ENCODE measurements at places on chromosomes 5 and 9. TPM values are rescaled to one million over a fixed set of nuclear protein-coding genes. Genes with fewer than 3 reads are reported as not detected.

- DNase-seq: no peak
- H3K4me1 ChIP-seq: peaks cover 14% of the 10 kb centered on the region
- peaks cover 64% of the 10 kb centered on the region for H3K27me3 ChIP-seq
- no peak overlapping the region for H3K4me3 ChIP-seq
These were observed 665 bp upstream of the LVRN start for GRCh38 chr5:115961381-115962238.

DNA sequence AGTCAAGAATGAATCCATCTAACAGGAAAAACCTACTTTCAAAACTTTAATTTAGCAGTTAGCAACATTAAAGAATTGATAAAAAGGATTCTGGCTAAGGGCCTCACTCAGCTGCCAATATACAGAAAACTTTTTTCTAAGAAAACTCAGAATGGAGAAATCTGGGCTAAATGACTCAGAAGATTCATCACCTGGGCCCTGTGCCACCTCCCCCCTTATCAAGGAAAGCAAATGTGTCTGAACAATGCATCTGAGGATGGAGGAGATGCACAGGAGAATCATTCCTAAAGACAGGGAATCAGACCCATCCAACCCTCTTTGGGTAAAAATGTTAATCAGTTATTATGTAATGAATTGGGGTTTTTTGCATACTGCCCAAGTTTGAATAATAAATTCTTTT, 592.0 kb upstream of the DMAC1 start:
- H3K4me3 ChIP-seq: no peak overlapping the region
- no peaks in the 10 kb centered on the region for H3K4me1 ChIP-seq
- H3K36me3 ChIP-seq: no peaks in the 10 kb centered on the region
- H3K27me3 ChIP-seq: no peaks in the 10 kb centered on the region
- no peak for DNase-seq
- no peak overlapping the region for H3K27ac ChIP-seq

The CCDC192 gene
- total RNA-seq: not detected

The CENPK gene
- total RNA-seq: 2.3 TPM

GRCh38 chr9:121888438-121888775, 204.7 kb downstream of the TTLL11 start:
- H3K27me3 ChIP-seq: no peaks in the 10 kb centered on the region
- no peak overlapping the region for H3K27ac ChIP-seq
- no peaks in the 10 kb centered on the region for H3K4me1 ChIP-seq
- no peaks in the 10 kb centered on the region for H3K36me3 ChIP-seq
- no peak overlapping the region for H3K4me3 ChIP-seq

DNA sequence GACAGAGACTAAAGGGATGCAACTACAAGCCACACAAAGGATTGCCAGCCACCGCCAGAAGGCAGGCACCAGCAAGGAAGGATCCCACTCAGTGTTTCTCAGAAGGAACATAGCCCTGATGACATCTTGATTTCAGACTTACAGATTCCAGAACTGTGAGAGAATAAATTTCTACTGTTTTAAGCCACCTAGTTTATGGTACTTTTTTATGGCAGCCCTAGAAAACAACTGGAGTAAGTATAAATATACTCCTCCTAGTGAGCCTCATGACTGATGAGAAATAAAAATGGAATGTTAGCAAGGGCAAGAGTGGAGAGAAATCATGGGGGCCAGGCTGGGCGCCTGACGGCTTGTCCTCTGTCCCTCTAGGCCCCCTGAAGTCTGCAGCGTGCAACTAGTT, 307.3 kb downstream of the PIK3R1 start:
- DNase-seq: no peak
- H3K4me1 ChIP-seq: no peaks in the 10 kb centered on the region
- H3K36me3 ChIP-seq: no peaks in the 10 kb centered on the region
- H3K4me3 ChIP-seq: no peak overlapping the region

DNA sequence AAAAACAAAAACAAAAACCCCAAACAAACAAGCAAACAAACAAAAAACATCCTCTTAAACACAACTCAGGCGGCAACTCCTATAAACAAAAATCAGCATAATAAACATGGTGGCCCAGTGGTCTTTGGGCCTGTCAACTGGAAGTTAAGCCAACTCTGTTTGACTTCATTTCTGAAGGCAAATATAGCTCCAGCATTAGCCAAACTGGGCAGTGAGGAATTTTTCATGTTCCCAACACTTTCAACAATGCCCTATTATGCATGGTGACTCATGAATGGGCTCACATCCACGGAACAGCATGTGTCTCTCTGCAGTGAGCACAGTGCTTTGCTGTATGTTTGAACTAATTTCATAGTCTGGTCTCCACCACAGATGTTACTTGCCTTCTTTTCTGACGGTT, 143.9 kb upstream of the STC2 start:
- DNase-seq: no peak
- H3K4me1 ChIP-seq: peaks cover 7% of the 10 kb centered on the region

The TLE4 gene
- total RNA-seq: 37.1 TPM

The MLANA gene
- not detected for total RNA-seq

All from upper lobe of right lung (tissue), 1 donor.